ENCODE measurements at places on chromosomes 6 and 20. TPM values are rescaled to one million over a fixed set of nuclear protein-coding genes. Genes with fewer than 3 reads are reported as not detected.

DNA sequence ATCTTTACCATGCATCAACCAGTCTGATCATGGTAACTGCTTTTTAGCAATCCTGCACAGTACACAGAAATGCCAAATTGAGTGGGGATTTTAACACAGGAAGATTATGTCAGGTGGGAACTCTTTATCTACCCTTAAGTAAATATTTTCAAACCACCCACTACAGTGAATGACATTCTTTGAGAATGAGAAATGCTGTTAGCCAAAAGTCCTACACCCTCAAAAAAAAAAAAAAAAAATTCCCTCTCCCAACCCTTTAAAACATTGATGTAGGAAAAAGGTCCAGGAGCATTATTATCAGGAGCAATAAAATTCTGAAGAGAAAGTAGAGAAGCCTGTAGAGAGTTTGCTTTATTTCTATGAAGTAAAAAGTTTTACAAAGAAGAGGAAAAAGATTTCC is 307.2 kb upstream of the THEMIS start:
- no peak for DNase-seq

GRCh38 chr20:60202046-60202445 is 243.8 kb downstream of the CDH26 start:
- no peak for DNase-seq

DNA sequence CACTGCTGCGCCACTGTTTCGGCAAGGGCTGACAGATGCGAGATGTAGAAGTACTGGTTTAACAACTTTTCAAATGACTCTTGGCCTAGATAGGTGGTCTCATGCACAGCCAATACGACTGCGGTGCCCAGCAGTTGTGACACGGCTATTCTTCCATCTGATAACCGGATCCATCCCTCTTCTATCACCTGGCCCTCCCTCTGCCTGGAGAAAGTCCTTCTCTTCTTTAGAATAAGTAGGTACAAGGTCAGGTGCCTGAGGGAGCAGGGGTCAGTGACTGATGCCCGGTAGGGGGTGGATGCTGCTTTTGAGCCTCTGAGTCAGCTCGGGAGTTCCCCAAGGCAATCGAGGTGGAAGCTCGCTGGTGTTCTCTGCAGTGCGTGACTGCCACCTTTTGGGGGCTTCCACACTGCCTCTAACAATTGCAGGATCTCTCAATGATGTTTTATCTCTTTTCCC is 166.8 kb upstream of the GRIK2 start:
- peak; percentile 57 for DNase-seq

GRCh38 chr6:163904186-163904585 is 489.7 kb downstream of the QKI start:
- DNase-seq, result no peak

DNA sequence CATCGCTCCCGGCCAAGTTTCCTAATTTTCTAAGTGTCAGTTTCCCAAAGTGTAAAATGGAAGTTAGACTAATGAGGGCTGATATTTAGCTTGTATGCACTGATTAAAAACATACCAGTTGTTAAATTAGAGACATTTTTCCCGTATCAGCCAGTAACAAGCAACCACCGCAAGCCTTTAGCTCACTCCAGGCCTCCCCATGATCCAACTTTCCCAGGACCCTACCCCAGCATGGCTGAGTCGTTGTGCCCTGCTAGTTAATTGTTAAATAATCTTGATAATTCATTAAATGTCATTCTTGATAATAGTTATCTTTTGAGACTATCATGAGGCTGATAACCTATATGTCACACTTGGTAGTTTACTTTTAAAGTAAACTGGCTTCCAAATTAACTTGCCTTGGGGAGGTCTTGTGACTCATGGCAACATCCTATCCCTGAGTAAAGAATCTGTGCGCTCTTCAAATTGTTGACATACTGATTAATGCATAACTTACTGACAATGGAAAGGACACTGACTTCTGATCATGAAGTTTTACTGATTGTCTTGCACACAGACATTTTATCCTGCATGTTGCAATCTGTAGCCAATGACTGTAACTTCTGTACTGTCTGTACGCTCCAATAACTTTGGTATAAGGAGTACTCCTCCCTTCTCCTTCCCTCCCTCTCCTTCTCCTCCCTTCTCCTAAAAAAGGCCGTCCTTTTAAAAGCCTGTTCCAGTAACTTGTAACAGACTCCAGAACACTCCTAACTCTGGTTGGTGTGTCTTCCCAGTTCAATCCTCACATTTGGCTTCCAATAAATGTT is 6.3 kb upstream of the GTF3C6 start:
- DNase-seq, result no peak

SLC22A2 gene
- not detected for total RNA-seq

SMPDL3A gene
- 202 TPM for total RNA-seq

ZNF343 gene
- 13.3 TPM for total RNA-seq

All from Peyer's patch (tissue), 4 donors.